ENCODE measurements at places on chromosomes 2 and 18.

DNA sequence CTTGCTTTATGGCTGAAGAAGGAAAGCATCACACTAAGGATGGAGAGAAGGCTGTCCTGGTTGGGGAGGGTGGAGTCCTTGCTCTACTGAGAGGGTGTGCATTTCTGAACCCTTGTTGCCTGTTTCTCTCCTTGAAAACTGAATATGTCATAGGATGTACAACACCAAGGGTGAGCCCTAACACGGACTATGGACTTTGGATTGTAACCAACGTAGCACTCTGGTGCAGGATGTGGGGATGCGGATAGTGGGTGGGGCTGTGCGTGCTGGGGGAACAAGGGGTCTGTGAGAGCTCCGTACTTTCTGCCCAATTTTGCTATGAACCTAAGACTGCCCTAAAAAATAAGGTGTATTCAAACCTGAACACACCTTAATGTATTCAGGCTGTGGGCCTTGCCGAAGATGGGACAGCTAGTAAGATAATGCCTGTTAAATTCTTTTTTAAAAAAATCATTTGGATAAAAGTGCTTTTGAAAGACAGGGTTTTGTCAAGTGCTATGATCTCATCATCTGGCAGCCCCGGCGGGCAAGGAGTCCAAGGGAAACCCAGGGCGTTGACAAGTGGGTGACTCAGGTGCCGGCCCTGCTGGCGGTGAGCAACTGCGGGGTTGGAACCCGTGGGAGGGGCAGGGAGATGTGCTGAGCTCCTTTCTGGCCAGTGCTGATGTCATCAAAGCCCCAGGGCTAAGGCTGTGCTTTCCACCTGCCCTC is 54.0 kb downstream of the GATA6 start:
- DNase-seq: no peak

DNA sequence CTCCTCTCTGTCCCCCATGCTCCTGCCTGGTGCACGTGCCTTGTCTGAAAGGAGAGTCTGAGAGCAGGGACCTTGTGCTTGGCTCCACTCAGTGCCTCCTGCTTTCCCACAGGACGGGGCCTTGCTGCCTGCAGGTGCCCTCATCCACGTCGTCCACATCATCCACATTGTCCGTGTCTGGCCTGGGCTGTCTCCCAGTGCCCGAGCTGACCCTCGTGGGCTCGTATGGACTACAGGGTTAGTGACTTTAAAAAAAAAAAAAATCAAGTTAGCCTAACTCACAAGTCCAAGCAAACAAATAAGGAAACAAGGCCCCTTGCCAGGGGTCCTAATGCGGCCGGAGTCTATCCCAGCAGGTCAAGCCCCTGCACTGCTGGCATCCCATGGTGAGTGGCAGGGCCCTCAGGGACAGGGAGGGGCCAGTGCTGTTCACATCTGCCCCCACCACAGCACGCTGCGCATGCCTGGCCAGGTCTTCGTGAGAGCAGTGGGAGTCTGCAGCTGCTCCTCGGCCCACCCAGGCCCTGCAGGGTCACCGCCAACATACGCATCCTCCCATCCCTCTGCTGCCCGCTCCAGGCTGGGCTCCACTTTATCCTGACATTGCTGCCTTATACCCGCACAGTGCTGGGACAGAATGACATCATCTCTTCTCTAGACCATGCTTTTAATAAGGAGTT is 232.6 kb downstream of the NDUFA10 start:
- no peak for DNase-seq

GRCh38 chr2:54042897-54043620 is 72.3 kb upstream of the PSME4 start:
- no peak for DNase-seq

DNA sequence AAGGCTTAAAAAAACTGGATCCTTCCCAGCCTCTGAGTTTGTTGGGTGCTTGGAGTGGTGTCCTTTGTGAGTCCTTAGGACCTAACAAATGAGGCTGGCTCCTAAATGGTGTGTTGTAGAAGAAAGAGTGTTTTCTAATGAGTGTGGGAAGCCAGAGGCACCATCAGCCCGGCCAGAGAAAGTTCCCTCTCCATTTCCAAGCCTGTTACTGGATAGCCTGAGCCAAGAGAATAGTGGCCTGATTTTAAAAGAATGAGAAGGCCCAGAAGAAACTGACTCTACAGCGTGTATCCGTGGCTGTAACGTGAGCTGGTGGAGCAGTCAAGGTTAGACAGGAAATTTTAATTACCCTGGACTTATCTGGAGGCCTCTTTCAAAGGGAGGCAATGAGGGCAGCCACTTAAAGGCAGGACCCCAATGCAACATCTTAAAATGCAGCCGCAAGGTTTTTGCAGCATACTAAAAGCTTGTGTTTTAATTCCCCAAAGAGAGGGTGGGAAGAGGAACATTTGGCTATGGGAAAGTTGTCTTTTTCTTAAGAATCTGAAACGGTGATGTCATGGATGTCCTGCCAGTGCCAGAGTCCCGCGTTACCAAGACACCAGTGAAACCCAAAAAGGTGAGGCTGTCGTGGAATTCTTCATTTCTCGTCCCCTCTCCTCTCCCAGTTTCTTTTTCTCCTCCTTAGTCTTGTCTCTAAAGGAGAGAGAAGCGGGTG is 4.6 kb downstream of the EFHD1 start:
- no peak for DNase-seq

GRCh38 chr2:44825702-44826101 is 115.8 kb upstream of the SIX3 start:
- DNase-seq: no peak

DNA sequence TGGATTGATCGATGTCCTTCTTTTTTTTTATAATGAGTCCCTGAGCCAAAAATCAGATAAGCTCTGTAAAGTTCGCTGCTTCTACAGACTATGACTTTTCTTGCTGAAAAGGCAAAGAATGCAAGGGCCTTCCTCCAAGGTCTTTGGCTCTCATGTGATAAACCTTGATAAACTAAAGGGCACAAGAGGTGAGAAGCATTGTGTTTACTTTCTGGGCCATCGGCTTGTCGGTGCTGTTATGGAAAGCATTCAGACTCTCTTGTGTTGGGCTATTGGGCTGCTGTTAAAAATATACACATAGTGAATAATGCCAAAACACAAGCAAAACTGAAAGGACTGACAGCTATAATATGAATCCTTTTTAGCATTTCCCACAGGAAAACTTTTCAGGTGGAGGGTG is 472.4 kb upstream of the SPHKAP start:
- no peak for DNase-seq

DNA sequence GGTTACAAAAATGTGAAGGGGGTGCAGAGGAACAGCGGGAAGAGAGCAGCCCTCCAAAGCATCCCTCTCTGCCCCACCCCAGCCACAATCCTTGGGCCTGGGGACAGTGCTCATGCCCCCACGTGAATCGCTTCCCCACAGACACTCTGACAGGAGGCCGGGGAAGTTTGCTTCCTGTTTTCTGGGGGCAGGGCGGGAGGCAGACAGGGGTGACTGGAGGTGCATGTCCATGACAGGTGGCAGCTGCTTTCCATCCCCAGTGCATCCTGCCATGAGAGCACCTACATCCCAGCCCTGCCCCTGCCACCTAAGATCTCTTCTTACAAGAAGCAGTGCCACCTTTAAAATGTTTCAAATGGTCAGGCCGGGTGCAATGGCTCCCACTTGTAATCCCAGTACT is 47.2 kb upstream of the UBE2F start:
- no peak for DNase-seq

DNA sequence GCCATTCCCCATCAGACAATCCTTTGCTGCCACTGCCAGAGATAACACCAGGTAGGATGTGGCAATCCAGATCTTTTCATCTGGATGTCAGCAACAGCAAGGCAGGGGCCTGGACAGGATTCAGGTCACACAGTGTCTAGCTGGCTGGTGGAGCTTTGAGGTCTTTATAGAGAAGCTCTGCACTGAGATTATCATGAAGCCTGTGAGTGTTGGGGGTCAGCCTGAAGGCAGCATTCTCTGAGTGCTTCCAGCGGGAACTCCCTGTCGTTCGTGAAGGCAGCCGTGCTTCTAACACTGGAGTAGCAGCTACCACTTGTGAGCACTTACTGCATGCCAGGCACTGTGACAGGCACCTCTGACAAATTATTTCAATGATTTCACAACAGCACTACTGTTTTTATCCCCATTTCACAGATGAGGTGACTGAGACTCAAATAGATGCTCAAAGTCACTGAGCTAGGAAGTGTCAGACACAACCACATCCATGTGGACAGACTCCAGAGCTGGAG is 85.7 kb downstream of the SEMA4F start:
- DNase-seq: no peak

DNA sequence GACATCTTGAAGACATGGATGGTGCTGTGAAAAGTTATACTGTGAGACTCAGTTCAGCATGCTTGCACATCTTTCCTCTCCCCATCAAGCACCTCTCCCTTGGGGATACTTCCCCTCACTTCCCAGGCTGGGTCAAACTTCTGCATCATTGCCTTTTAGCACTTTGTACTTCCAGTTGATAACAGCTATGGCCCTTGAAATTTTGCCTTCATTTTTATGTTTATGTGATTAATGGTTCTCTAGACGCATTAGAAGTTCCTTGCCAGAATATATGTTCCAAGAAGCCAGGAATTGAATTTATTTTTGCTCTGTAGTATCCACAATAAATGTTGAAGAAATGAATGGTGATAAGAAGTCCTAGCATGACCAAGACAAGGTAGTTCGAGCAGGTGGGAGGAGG is 120.9 kb upstream of the ST6GAL2 start:
- no peak for DNase-seq

- no peak for DNase-seq
Observed at GRCh38 chr18:57094175-57094574, 52.7 kb upstream of the BOD1L2 start.

GRCh38 chr18:48829443-48830149 is 121.2 kb downstream of the SMAD7 start:
- no peak for DNase-seq

GRCh38 chr2:73111073-73112025 is 1.4 kb downstream of the RAB11FIP5 start:
- DNase-seq: no peak

DNA sequence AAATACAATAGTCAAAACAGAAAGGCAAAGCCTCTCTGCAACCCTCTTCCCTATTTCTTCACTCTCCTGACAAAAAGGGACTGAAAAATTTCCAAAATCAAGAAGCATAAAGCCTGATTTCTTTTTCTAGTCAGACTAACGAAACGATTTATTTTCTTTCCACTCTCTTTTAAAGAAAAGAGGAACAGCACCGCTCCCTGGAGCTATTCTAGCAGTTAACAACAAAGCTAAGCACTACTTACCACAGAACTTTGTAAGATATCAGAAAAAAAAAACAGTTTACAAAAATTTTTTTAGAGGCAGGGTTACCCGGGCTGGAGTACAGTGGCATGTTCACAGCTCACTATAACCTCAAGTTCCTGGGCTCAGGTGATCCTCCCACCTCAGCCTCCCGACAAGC is 14.4 kb upstream of the FHL2 start:
- DNase-seq: no peak

- no peak for DNase-seq
Observed at GRCh38 chr18:41870817-41871216, 84.2 kb upstream of the PIK3C3 start.

GRCh38 chr2:38584881-38585280 is 17.8 kb downstream of the HNRNPLL start:
- no peak for DNase-seq

GRCh38 chr2:54471221-54471711 is 15.1 kb downstream of the SPTBN1 start:
- DNase-seq: no peak

Data from progenitor cell of endocrine pancreas (in vitro differentiated cells).